ENCODE measurements at places on chromosomes 7 and 10. TPM values are rescaled to one million over a fixed set of nuclear protein-coding genes. Genes with fewer than 3 reads are reported as not detected.

COL13A1 gene
- 0.30 TPM for total RNA-seq

TFR2 gene
- total RNA-seq = 2.2 TPM

LIPA gene
- total RNA-seq = 48.1 TPM

PAPOLB gene
- not detected for total RNA-seq

HOXA6 gene
- total RNA-seq = 1.6 TPM

HECW1 gene
- 17.2 TPM for total RNA-seq

CCDC3 gene
- total RNA-seq = 0.93 TPM

APBB1IP gene
- total RNA-seq = 5.9 TPM

GATA3 gene
- 4.9 TPM for total RNA-seq

OR2A42 gene
- total RNA-seq = not detected

CPVL gene
- 0.37 TPM for total RNA-seq

FAM221A gene
- total RNA-seq = 0.55 TPM

THSD7A gene
- total RNA-seq = 2.4 TPM
